Sigmoid colon (tissue), 7 donors: ENCODE measurements at places on chromosomes 16 and 17. TPM values are rescaled to one million over a fixed set of nuclear protein-coding genes. Genes with fewer than 3 reads are reported as not detected.

Gene CACNG3
- not detected for total RNA-seq

Gene RAB37
- 1.1 TPM for total RNA-seq

Gene LHX1
- not detected for total RNA-seq

Gene TOP2A
- 0.33 TPM for total RNA-seq

Gene BAHCC1
- total RNA-seq, result 6.4 TPM

Gene PDILT
- total RNA-seq, result not detected

Gene TP53TG3C
- not detected for total RNA-seq

DNA sequence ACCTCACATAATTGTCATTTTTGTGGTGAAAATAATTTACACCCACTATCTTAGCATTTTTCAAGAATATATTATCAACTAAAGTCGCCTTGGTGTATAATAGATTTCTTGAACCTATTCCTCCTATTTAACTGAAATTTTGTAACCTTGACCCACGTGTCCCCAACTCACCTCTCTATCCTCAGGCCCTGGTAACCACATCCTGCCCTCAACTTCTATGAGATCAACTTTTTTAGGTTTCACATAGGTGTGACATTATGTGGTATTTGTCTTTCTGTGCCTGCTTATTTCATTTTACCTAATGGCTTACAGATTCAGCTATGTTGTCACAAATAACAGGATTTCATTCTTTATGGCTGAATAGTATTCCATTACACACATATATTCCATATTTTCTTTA, 73.0 kb upstream of the CNTNAP4 start:
- DNase-seq, result no peak

DNA sequence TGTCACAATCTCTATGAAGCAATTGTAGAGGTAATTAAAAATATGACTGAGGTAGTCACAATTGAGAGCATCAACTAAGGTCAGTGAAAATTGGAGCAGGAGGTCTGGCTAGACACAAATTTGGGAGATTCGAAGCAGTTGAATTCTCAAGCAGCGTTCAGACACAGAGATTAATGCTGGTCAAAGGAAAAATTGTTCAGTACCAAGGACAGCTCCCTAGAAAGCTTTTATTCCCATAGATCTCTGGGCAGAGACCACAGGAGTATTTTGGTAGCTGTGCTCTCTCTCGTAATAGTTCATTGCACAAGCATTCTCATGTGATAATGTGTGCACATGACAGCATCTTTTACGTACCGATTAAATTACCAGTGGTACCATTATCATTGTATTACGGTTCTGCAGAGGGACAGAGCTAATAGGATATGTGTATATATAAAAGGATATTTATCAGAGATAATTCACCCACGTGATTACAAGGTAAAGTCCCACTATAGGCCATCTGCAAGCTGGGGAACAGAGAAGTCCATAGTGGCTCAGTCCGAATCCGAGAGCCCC, 387.5 kb upstream of the HSBP1 start:
- DNase-seq, result no peak

GRCh38 chr16:19239511-19240155, 45.9 kb upstream of the CLEC19A start:
- no peak for DNase-seq

GRCh38 chr16:77059446-77059845, 131.5 kb upstream of the MON1B start:
- DNase-seq, result no peak

DNA sequence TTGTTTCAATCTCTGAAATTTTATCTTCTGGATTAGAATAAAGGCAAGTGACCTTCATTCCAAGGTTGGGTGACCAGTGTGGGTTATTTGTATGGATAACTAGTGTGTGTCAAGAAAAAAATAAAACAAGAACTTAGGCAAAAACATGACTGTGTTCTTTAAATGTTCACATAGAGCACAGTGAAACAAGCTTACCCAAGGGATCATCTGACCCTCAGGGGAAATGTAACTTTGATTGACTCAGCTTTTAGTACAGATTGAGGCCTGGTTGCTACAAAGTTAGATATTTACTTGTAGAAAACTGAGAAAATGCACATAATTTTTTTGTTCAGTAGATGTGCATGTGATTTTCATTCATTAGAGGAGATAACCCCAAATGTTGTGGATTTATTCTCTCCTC, 6.7 kb downstream of the CACNG3 start:
- DNase-seq, result no peak

DNA sequence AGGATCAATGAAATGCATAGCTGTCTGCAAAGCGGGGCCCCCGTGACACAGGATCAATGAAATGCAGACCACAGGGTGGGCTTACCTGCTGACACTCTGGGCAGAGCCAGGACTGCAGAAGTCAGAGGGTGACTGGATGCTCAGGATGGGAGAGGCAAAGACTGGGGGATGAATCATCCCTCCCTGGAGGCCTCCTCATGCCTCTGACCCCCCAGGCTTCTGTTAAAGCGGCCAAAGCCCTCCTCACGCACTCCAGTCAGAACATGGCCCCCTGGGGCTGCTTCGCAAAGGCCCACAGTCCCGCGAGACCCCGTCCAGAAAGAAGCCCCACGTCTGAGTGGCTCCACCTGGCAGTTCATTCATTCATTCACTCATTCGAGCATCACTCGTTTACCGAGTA, 38.4 kb upstream of the FOXF1 start:
- DNase-seq, result no peak

- DNase-seq, result no peak
These were observed 70.2 kb upstream of the NETO2 start for GRCh38 chr16:47213761-47214440.

GRCh38 chr16:89149386-89149785, 22.2 kb upstream of the CDH15 start:
- DNase-seq, result no peak

DNA sequence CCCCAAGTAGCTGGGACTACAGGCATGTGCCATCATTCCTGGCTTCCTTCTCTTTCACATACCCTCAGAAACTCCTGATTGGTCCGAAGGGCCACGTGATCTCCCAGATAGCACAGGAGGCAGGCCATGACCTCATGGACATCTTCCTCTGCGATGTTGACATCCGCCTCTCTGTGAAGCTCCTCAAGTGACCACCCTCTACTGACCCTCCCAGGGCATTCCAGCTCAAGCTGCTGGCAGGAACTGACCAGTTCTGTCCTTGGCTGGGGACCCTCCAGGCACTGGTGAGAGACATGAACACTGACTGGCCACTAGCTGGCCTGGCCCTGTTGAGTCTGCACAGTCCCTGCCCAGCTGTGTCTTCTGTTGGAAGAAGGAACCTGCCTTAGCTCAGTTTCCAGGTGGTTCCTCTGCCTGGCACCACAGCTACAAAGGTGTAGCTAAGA, 5.6 kb downstream of the ERAL1 start:
- no peak for DNase-seq

GRCh38 chr17:48520631-48521079, 10.2 kb downstream of the HOXB1 start:
- DNase-seq, result no peak

GRCh38 chr16:81440888-81441761, 3.5 kb upstream of the CMIP start:
- no peak for DNase-seq

GRCh38 chr16:73058616-73059409, 10.9 kb upstream of the ZFHX3 start:
- DNase-seq, result peak; percentile 69

DNA sequence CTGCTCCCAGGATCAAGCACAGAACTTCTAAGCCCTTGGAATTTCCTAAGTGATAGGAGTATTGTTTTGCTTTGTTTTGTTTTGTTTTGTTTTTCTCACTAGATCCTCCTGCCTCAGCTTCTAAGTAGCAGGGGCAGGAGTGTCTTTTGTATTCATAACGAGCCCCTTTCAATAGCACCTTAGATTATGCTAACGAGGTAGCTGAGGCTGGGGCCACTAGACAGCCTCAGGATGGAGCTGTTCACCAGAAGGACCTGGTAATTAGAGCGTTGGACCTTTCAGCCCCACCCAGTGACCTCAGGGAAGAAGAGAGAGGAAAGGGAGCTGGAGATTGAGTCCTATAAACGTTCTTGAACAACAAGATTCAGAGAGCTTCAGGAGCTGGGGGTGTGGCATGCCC, 43.6 kb downstream of the IKZF3 start:
- DNase-seq, result no peak

GRCh38 chr17:44005527-44006271, 1.3 kb downstream of the NAGS start:
- no peak for DNase-seq

DNA sequence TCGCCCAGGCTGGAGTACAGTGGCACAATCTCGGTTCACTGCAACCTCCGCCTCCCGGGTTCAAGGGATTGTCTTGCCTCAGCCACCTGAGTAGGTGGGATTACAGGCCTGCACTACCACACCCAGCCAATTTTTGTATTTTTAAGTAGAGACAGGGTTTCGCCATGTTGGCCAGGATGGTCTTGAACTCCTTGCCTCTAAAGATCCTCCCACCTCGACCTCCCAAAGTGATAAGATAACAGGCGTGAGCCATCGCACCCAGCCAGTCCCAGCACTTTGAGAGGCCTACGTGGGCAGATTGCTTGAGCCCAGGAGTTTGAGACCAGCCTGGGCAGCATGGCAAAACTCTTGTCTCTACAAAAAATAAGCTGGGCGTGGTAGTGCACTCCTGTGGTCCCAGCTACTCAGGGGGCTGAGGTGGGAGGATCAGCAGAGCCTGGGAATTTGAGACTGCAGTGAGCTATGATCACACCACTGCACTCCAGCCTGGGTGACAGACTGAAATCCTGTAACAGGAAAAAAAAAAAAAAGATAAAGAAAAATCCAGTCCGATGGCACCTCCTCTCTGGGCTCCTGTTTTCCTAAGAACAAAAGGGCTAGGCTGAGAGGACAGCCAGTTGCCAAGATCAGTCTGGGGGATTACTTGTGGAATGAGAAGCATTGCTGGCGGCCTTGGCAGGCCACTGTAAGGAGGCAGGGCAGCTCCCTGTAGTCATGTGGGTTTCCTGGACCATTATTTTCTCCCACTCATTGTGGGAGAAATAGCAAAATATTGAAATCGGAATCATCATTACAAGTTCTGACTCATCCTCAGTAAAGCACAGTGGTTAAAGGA, 3.0 kb upstream of the PIPOX start:
- DNase-seq, result no peak

- DNase-seq, result no peak
These were observed 1.9 kb downstream of the CLEC16A start for GRCh38 chr16:10946308-10946707.

- no peak for DNase-seq
These were observed 10.3 kb upstream of the FZD2 start for GRCh38 chr17:44546671-44547606.

DNA sequence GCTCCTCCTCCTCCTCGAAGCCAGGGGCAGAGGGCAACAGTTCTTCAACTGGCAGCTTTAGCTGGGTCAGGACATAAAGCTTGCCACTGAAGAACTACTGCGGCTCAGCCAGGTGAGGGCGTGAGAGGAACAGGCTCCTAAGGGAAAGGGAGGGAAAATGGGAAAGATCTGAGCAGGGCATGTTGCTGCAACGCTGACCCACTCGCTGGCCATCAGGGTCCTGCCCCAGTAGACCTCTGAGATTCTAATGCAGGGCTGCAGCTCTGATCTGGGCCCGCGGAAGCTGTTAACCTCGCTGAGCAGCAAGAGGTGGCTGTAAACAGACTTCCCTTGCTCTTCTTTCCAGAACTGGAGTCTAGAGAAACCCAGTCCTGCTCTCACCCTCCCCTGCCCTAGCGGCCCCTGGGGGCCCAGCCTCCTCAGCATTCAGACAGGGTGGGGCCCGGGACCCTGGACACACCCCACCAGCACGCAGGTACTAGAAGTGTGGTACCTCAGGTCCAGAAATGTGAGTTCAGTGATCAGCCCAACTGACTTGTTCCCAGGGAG, 3.8 kb upstream of the TLCD2 start:
- no peak for DNase-seq

- no peak for DNase-seq
These were observed 330.3 kb upstream of the CDH5 start for GRCh38 chr16:66036184-66036583.

- no peak for DNase-seq
These were observed 41.6 kb upstream of the CPPED1 start for GRCh38 chr16:12845282-12845681.

DNA sequence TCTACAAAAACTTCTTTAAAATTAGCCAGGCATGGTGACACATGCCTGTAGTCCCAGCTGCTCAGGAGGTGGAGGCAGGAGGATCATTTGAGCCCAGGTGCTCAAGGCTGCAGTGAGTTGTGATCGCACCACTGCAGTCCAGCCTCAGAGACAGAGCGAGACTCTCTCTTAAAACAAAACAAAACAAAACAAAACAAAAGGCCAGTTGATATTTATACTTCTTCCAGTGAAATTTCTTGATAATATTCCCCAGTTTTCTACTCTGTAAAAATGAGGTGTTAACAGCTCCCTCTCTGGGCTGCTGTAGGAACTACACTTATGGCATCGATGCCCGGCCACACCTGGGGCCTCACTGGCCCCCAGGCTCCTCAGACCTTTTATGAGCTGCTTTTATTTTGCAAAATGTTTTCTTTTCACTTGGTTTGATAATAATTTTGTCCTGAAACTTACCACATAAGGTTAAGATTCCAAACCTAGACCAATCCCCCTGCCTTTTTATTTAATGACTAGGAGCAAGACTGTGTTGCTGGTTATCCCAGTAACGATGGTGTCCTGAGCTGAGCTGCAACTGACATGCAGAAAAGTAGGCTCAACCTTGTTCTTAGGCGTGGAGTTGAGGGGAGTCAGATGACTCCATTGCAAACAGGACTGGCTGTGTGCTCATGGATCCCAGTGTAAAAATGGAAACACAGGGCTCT, 17.6 kb downstream of the MAPK8IP3 start:
- no peak for DNase-seq

- DNase-seq, result no peak
These were observed 36.8 kb downstream of the TNRC6C start for GRCh38 chr17:77995146-77995852.

- no peak for DNase-seq
These were observed 28.3 kb downstream of the VPS35L start for GRCh38 chr16:19583665-19584300.

- no peak for DNase-seq
These were observed 1.1 kb downstream of the TSEN54 start for GRCh38 chr17:75517297-75517865.

DNA sequence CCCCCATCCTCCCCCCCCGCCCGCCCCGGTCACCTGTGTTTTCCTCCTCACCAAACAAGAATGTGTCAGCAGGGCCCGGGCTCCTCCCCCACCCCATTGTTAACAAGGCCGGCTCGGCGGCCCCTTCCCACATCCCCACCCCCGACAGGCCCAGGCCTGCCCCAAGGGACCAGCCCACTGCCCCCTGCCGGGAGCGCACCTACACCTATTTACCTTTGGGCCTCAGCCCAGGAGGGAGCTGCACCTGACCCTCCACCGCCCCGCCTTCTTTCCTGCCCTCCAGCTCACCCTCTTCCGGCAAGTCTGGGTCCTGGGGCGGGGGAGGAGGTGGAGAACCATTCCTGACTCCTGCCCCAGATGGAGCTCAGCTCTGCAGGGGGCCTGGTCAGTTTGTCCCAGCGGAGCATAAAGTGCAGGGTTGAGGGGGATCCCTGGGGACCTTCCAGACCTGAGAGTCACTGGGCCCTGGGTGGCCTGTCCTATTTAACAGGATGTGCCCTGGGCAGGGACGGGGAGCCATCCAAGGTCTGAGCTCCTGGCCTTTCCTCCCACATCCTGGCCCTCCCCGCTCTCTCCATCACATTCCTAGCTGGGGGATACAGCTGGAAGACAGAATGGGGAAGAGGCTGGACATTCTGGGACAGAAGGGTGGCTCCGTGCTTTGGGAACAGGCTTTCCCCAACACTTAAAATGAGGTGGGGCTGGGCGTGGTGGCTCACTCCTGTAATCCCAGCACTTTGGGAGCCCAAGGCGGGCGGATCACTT, 8.3 kb downstream of the FOXJ1 start:
- DNase-seq, result peak; percentile 60
